NB4 (cell line): ENCODE measurements at places on chromosomes 2 and 18.

- no peak for DNase-seq
Observed at GRCh38 chr18:78939734-78940494, 39.7 kb upstream of the SALL3 start.

GRCh38 chr2:105893011-105893995, 148.6 kb downstream of the NCK2 start:
- DNase-seq = no peak

- no peak for DNase-seq
Observed at GRCh38 chr2:221318376-221319130, 253.6 kb downstream of the EPHA4 start.

DNA sequence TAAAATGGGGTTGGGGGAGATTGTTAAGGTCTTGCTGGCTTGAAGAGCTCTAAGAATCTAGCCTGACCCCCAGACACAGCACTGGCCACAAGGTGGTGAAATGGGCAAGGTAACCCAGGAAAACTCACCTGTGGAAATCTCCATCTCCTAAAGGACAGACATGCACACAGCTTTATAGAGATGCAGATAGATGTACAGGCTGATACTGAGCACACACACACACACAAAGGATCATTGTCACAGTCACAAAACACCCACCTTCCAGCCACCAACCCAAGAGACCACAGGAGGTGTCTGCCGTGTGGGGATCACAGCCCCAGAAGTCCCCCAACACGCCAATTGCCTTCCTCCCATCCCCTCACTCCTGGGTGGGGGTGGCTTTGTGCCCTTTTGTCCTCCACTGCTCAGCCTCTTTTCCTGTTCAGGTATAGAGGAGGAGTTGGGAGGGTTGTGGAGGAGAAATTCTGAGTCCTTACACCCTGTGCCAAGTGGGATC, 3.2 kb upstream of the CYP26B1 start:
- no peak for DNase-seq

DNA sequence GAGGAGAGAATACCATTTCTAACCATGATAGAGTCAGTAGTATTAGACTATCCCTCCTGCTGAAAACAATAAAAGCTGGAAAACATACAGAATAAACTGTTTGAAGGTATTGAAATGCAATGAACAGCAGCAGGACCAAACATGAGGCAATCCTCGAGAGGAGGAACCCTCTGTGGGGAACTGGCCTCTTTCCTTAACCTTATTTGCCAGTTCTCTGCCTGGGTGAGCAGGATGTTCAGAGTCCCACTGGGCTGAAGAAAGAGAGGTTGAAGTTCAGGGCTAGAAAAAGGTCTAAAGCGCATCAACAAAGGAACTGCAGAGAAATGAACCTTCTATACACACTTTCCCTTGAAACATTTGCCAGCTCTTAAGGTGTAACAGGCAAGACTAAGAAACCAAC, 79.8 kb upstream of the FHL2 start:
- no peak for DNase-seq

DNA sequence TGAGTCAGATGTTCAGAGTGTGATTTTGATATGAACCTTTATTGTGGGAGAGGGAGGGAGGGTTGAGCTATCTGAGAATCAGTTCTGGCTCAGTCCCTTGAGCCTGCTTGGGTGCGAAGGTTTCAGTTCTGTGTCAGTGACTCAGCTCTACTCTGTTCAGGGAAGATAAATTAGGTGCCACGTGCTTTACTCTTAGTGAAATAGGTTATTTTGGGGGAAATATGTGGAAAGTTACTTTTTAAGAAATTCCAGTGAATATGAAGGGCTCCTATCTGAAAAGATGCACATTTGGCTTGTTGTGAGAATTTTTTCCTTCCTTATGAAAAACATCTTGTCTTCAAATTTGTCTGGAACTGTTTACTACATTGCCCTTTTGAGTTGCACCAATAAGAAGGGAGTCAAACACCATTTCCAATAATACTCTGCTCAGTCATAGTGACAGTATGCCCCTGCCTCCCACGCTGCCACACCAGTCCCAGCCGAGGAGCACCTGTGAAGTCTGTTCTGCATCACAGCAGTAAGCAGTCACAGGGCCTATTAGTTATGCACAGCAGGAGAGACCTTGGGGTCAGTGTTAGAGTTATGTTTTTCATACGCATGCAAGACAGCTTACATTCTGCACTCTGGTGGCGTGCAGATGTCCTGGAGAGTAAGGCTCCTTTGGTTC, 32.8 kb upstream of the DNAH7 start:
- no peak for DNase-seq

- peak; percentile 95 for DNase-seq
Observed at GRCh38 chr2:29010946-29011345, 29.8 kb downstream of the TOGARAM2 start.

- DNase-seq = no peak
Observed at GRCh38 chr2:11891671-11892440, 145.4 kb downstream of the LPIN1 start.

DNA sequence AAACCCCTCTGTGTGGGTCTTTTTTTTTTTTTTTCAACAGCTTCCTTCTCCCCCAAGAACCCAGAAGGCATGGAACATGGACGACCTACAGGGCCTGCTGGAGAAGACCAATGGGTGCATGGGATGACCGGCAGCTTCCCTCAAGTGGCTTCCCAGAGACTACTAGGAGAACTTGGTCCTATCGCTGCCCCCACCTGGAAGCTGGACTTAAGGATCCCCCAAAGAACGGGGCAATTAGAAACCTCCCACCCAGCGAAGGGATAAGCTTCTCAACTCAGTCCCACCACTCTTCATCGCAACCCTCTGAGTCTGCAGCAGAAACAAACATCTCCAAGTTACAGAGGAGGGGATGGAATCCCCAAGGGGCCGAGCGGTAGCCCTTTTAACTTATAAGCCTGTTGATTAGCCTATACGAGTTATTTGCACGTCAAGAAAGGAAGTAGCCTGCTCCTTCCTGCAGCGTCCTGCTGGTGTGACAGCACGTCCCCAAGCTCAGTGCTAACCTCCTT, 1.4 kb downstream of the ACTR1B start:
- no peak for DNase-seq

GRCh38 chr2:2466534-2466933, 135.5 kb upstream of the MYT1L start:
- DNase-seq = peak; percentile 48

DNA sequence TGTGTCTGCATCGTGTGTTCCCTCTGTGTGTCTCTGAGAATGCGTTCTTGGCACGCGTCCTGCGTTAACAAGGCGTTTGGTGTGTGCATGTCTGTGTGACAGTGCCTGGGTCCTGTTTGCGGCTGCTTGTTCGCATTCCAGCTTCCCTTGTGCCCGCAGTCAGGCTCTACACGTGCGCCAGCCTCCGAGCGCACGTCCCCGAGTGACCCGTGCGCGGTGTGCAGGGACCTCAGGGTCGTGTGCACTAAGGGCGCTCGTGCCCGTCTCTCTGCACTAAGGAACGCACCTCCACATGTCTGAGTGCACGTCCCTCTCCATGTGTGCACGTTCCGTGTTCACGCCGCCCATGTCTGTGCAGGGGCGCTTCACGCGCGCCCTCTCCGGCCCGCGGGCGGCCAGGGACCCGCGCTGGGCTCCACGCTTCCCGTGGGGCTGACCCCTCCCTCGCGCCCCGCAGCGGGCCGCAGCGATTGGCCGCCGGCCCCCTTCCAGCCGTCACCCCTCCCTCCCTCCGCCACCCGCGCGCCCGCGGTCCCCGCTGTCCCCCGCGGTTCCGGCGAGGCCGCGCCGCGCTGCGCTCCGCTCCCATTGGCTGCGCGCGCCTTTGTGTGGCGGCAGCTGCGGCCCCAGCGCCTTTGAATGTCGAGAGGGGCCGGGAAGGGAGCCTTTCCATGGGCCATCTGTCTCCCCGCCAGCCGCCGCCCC, 229.4 kb downstream of the HAUS1 start:
- peak; percentile 51 for DNase-seq

GRCh38 chr2:17791121-17791816, 25.0 kb upstream of the MSGN1 start:
- DNase-seq = no peak

- DNase-seq = no peak
Observed at GRCh38 chr18:49096021-49096420, 145.3 kb upstream of the SMAD7 start.

- no peak for DNase-seq
Observed at GRCh38 chr2:117691595-117691994, 122.9 kb upstream of the DDX18 start.

DNA sequence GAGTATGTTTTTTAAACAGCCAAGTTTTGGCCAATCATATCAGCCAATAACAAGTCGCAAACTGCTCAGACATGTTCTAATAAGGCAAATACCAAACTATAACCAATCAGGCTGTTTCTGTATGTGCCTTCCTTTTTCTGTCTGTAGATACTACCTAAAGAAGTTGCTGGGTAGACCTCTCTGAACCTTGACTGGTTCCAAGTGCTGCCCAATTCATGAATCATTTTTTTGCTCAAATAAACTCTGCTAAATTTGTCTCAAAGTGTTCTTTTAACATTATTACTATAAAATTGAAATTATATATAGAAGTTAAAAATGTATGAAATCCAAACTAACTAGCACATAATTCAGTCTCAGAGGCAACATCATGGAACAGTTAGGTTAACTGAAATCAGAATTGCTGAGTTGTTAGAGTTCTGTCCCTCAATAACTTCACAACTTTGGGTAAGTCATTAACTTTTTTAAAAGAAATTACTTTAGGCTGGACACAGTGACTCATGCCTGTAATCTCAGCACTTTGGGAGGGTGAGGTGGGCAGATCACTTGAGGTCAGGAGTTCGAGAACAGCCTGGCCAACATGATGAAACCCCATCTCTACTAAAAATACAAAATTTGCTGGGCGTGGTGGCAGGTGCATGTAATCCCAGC, 4.9 kb upstream of the TTC21B start:
- DNase-seq = no peak

GRCh38 chr2:8575038-8575833, 106.6 kb upstream of the ID2 start:
- DNase-seq = peak; percentile 46

- DNase-seq = no peak
Observed at GRCh38 chr2:127503491-127503890, 22.8 kb downstream of the IWS1 start.

GRCh38 chr2:9767656-9768281, 75.5 kb upstream of the TAF1B start:
- no peak for DNase-seq

DNA sequence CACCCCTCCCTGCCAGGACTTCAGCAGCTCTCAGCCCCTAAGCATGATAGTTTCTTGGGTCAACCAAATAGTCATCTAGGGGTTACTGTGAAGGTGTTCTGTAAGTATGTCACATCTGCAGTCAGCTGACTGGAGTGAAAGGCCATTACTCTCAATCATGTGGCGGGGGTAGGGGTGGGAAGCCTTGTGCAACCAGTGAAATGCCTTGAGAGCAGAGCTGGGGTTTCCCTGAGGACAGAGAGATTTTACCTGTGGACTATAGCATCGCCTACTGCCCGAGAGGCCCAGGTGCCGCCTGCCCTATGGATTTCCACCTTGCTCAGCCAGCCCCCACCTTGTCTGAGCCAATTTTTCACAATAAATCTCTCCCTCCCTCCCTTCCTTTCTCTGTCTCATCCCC, 20.9 kb upstream of the KLF11 start:
- DNase-seq = no peak

- no peak for DNase-seq
Observed at GRCh38 chr2:161423421-161424393, 7.6 kb downstream of the TBR1 start.

DNA sequence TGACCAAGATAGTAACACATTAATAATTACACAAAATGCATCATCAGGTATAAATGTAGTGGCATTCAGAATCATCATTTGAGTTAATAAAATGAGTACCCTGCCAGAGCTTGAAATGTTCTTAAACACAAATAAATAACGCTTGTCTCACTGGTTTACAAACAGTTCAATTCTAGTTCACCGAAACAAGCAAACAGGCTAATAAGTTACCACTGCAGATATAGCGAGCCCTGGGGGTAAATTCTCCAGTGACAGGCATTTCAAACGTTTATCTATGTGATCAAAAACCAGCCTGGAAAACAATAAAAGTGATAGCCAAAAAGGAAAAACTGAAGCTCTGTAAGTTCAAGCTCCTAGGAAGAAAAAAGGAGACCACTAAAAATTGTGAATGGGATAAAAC, 152.6 kb downstream of the THADA start:
- DNase-seq = no peak

DNA sequence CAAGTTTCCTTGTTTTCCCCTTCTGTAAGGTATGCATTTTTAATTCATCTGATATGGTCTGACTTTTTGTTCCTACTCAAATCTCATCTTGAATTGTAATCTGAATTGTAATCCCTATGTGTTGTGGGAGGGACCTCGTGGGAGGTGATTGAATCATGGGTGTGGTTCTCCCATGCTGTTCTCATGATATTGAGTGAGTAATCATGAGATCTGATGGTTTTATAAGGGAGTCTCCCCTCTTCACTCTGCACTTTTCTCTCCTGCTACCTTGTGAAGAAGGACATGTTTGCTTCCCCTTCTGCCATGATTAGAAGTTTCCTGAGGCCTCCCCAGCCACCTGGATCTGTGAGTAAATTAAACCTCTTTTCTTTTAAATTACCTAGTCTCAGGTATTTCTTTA, 476.1 kb downstream of the LPIN1 start:
- DNase-seq = no peak

GRCh38 chr18:23253630-23254029, 118.3 kb downstream of the CABLES1 start:
- no peak for DNase-seq

- no peak for DNase-seq
Observed at GRCh38 chr18:34242739-34243138, 18.0 kb upstream of the NOL4 start.

GRCh38 chr2:70979180-70979488, 704 bp downstream of the ANKRD53 start:
- no peak for DNase-seq

DNA sequence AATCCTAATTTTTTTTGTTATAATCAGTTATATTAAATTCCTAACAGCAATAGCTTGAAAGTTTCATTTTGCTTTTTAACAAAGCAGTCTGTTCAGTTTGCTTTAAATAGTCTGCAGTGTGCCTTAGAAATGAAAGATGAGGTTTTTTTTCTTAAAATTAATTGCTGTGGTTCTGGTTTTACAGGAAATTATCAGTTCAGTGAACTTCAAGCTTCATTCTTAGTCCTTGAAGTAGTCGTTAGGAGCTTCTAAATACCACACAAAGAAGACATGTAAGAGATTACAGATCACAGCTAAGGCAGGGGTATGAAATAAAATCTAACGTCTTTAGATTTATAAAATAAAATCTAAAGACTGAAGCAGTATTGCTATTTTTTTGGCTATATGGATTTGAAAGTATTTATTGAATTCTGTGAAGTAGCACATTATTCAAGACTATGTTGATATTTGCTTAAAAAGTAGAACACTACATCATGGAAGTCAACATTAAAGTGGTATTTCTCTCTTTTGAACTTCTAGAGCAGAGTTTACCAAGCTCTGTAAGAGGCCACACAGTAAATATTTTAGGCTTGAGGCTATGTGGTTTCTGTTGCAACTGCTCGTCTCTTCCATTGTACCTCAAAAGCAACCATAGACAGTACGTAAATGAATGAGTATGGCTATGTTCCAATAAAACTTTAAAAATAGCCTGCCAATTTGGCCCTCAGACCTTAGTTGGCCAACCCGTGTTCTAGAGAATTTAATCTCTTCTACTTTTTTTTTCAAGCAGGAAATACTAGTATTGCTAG, 81.5 kb upstream of the STON1 start:
- DNase-seq = peak; percentile 90

- DNase-seq = no peak
Observed at GRCh38 chr2:15630978-15631719, 39.5 kb downstream of the DDX1 start.

- no peak for DNase-seq
Observed at GRCh38 chr18:30727849-30728248, 314.7 kb downstream of the DSC3 start.

- no peak for DNase-seq
Observed at GRCh38 chr2:9336576-9337314, 86.6 kb downstream of the ITGB1BP1 start.
